Activated T-cell treated with anti-CD3 and anti-CD28 coated beads, Interleukin-2, amount 50 U/mL, for 1 hour (primary cell): ENCODE measurements at places on chromosomes 5 and 9.

DNA sequence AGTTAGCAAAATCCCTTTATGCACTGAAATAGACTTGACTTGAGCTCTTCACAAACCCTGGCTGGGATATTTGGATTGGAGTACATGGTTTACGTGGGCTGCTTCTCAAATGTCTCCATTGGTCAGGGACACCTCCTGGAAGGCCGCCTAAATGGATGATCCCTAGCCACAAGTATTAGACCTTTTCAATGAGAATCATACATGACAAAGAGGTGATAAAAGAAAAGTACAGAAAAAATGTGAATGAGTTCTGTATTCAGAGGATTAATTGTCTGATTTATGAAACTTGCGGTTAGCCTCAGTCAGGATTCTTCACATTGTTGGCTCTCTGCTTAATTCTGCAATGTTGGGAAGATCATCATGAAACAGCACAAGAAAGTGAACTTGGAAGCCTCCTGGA is 752.8 kb upstream of the ADAMTS16 start:
- no peak for DNase-seq

- DNase-seq: no peak
Observed at GRCh38 chr9:124128568-124129166, 117.1 kb downstream of the LHX2 start.

- no peak for DNase-seq
Observed at GRCh38 chr9:76115982-76116646, 225.6 kb downstream of the PCSK5 start.

GRCh38 chr5:73339051-73339575 is 109.5 kb downstream of the FOXD1 start:
- no peak for DNase-seq

GRCh38 chr9:120733190-120733589 is 18.9 kb upstream of the MEGF9 start:
- DNase-seq: no peak
